Stimulated activated CD8-positive, alpha-beta memory T cell treated with anti-CD3 and anti-CD28 coated beads, Interleukin-7, amount 100 ng/mL, for 4 hours (primary cell): ENCODE measurements at places on chromosomes 13 and 19.

- no peak for DNase-seq
These were observed 42.3 kb upstream of the MEDAG start for GRCh38 chr13:30863796-30864195.

GRCh38 chr19:35249146-35249847, 495 bp downstream of the LSR start:
- DNase-seq: no peak

- no peak for DNase-seq
These were observed 5.7 kb upstream of the CEACAM18 start for GRCh38 chr19:51472607-51473006.

GRCh38 chr19:36672368-36672767, 5.7 kb upstream of the ZNF461 start:
- DNase-seq: no peak

- DNase-seq: no peak
These were observed 366.2 kb upstream of the TSHZ3 start for GRCh38 chr19:31715249-31715945.

- DNase-seq: no peak
These were observed 10.3 kb upstream of the DACH1 start for GRCh38 chr13:71877256-71877653.

- no peak for DNase-seq
These were observed 55.2 kb downstream of the SOX21 start for GRCh38 chr13:94657167-94657566.

DNA sequence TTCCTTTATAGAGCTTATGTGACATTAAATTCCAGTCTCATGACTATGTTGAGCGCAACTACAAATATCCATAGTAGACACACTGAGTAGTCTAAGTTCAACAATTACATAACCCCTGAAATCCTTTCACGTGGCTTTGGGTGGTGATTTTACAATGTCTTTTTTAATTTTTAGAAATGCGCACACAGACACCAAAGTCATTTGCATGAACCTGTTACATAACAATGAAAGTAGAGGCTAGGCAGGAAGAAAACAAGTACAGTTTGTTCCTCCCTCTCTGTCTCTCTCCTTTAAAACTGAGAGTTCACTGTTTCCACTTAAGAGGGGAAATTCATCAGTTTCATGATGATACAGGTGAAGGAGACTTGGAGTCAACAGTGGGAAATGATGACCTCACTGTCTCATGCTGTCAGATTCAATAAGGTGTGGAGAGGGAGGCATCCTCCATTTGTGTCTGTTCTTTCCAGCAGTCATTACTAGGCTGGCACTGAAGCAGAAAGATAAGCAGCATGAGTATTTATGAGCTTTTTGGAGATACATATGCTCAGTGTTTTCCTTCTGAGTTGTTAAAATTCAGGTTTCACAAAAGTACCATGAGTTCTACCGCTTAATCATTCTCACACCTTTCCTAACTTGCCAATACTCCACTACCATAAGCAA, 201.8 kb downstream of the LHFPL6 start:
- DNase-seq: no peak

- DNase-seq: no peak
These were observed 7.9 kb upstream of the DPY19L3 start for GRCh38 chr19:32397671-32398101.

DNA sequence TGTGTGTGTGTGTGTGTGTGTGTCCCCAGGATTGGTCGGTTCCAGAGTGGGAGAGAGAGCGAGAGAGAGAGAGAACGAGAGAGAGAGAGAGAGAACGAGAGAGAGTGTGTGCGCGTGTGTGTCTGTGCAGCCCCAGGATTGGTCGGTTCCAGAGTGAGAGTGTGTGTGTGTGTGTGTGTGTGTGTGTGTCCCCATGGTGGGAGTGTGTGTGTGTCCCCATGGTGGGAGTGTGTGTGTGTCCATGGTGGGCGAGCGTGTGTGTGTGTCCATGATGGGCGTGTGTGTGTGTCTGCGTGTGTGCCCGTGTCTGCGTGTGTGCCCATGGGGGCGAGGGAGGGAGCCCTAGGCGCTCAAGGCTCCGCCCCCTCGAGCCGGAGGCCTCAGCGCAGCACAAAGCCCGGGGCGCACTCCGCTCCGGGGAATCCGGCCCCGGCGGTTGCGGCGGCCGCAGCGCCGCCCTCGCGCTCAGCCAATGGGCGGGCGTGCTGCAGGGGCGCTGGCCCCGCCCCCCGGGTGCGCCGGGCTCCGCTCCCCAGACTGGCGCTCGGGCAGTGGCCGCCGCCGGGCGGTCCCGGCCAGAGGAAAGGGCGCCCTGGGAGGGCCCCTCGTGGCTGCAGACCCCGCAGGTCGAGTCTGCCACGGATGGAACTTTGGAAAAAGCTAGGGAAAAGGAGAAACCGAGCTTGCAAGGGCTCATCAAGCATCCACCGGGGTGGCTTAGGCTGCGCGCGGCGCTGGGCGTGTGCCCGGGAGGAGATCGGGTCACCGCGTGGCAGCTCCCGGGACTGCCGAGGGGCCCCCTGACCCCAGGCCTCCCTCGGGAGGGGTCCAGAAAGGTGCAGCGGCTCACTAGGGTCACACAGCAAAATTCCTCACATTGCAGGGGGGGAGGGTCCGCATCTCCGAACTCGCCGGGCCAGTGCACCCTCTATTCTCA, 96.2 kb downstream of the INSR start:
- DNase-seq: peak; percentile 90

DNA sequence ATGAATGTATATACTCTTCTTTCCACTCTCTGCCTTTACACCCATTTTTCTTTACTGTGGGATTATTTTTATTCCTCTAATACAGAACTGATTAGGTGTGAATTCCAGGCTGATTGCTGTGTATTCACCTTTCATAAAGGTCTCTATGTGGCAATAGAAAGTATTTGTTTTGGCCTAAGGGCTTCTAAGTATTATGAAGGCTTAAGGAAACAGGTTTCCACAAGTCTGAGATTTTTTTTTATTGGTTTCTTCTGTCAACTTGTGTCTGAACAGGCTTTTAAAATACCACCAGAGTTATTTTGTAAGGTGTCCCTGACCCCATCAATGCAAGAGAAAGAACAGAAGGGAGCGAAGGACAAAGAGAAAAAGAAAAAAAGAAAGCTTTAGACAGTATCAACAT, 1102.0 kb upstream of the SPRY2 start:
- no peak for DNase-seq

DNA sequence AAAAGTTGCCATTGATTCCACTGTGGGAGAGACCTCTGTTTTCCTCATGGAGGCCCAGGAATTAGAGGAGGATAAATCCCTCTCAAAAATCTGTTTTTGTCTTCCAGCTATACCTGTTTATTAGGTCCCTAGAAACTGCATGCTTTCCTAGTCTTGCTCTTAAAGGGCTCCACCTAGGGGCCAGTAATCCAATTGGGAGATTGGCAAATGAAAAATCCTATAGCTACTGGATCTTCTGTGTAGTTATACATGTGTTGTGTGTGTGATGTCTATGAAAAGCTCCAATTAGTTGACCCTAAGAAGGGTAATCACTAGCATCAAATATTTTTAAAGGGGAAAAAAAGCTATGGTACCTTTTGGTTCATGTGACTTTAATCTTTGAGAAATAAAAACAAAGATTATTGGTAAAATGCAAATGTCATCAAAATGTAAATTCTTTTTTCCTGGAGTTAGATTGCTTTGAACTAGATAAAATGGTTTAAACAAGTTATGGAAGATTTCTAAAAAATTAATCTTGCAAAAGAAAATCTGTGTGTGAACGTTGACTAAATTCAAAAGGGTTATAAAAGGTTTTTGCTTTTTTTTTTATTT, 63.4 kb upstream of the C1QTNF9B start:
- no peak for DNase-seq

DNA sequence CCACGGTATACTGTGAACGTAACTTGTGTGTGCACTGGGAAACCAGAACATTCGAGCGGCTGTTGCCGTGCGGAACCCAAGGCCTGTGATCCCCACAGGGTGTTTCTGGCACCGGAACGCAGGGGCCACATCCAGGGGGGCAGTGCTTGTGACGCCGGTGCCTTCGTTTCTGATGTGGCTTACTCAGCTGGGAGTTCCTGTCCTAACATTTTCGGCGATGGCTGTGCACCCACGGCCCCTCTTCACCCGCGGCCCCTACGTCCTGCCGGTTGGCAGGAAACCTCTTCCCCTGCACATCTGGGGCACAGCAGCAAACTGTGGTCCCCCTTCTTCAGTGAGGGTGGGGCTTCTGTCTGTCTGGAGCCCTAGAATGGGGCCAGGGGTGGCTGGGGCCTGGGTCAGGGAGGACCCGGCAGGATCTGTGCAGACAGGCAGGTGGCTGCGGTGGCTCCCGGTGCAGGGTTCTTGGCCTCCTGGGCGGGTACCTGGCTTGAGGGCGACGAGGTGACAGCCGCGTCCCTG, 26.2 kb downstream of the CSNK1G2 start:
- DNase-seq: peak; percentile 6

DNA sequence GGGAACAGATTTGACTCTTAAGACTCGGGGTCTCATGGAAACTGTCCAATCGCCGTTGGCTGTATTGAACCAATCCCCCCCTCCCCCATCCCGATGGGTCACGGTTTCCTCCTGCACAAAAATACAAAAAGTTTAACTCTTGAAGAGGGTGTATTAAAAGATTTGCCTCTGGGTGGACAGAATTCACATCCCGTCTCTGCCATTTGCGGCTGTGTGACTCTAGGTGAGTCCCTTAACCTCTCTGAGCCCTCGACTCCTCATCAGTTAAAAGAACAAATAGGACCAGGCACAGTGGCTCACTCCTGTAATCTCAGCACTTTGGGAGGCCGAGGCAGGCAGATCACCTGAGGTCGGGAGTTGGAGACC, 31.3 kb upstream of the FEM1A start:
- no peak for DNase-seq

GRCh38 chr13:105971312-105971711, 564.1 kb downstream of the EFNB2 start:
- no peak for DNase-seq

DNA sequence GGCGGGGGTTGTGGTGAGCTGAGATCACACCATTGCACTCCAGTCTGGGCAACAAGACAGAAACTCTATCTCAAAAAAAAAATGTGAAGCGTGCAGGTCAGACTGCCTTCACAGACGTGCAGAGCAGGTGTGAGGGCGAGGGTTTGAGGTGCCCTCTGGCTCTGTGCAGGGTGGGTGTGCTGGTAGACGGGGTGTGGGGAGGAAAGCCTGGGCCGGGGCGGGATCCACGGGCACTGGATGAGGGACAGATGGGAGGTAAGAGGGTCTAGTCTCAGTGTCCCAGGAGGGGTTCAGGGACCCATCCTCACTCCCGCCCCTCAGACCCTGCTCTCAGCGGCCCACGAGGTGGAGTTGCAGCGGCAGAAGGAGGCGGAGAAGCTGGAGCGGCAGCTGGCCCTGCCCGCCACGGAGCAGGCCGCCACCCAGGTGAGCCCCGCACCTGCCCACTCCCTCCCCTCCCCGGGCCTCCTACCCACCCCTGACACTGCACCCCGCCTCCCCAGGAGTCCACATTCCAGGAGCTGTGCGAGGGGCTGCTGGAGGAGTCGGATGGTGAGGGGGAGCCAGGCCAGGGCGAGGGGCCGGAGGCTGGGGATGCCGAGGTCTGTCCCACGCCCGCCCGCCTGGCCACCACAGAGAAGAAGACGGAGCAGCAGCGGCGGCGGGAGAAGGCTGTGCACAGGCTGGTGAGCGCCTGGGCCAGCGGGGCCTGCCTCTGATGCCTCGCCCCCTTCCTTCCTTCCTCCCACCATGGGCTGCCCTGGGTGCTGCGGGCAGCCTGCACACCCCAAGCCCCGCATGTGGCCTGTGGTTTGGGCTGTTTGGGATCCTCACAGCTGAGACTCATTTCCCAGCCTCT, 9.1 kb downstream of the NOP53 start:
- no peak for DNase-seq

DNA sequence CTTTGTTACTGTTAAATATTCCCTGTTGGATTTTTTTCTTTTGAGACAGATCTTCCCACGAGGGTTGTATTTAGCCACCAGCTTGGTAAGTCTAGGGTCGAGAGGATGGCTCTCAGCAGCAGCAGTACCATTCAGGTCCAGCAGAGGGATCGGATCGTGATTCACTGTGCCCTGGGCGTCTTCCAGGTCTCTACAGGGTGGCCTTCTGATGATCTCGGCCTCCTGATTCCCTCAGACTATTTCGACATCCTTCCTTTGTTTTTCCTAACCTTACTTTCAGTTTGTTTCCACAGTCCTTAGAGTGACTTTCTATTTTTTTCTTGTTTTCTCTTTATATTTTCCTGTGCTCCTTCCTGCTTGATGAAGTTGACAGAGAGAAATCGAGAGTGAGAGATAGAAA, 1436.9 kb downstream of the UQCRFS1 start:
- no peak for DNase-seq

DNA sequence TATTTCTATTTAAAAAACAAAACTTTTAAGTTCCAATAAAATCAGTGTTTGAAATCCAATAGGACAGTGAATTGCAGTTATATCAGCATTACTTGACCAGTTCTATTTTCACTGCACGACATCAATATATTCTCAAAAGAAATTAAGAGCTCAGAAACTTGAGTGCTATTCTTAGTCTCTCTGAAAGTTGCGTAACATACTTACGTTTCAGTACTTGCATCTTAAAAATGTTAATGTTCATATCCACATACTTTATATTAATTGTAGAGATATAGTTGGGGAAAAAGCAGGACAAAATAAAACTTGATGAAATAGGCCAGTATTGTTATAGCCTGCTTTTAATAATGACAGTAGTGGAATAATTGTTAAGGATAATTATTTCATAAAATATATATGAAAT, 720.5 kb upstream of the PCDH9 start:
- DNase-seq: no peak

- no peak for DNase-seq
These were observed 8.9 kb upstream of the GDF15 start for GRCh38 chr19:18377026-18377425.
